GM18507 (cell line): ENCODE measurements at places on chromosomes 3 and 15.

DNA sequence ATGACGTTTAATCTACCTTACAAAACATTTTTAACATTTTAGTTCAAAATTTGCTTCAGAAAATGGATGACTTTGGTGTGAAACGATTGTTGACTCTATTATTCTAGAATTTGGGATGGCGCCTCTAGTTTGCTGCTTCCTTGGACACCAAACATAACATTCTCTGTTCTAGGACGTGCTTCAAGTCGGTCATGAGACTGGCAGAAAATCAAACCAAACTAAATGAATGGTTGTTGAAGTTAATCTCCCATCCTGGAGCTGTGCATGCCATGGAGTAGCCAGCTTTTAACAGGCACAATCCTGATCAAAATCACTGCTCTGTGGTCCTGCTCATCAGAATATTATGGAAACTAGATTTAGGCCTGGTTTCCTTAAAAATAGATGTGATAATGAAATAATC lies 9.6 kb upstream of the LRRFIP2 start:
- DNase-seq = no peak

DNA sequence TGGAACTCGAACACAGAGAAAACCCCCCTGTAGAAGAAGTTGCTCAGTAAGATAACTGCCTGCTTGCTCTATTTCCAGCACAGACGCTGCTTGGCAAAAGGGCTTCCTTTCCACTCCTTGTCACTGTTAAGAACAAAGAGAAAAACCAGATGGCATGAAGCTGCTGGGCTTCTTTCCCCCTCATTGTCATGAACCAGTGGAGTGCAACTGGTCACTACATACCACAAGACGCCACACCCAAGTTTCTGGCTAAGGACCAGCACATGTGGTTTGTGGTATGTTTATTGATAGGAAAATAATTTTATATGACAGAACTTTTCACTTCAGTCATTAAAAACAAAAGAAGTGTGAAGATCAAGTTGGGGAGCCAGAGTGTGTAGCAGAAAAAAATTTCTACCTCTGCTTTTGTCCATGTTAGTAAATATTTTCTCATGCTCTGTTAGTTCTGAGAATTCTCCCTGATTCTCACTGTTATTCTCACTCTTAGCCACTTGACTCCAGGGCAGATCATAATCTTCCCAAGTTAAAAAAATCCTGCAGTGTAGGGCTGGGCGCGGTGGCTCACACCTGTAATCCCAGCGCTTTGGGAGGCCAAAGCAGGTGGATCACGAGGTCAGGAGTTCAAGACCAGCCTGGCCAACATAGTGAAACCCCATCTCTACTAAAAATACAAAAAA lies 37.9 kb downstream of the CLK3 start:
- no peak for DNase-seq

GRCh38 chr15:42365921-42366550 lies 6.7 kb downstream of the CAPN3 start:
- DNase-seq = no peak

DNA sequence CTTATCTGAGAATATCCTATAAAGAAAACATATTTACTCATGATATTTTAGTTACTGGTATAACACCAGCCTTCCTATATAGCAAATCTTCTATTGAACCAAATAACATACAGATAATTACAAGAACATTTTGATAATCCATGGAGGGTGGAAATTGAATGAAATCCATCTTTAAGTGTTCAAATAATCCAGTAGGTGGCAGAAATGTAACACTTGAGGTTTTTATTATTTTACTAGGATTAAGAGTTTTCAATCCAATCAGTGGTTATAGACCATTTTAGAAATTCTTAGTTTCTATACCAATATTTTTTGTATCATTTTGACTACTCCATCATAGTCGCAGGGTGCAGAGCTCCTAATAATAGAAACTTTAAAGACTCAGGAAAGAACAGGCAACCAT lies 101.9 kb upstream of the KCNH8 start:
- DNase-seq = no peak

- DNase-seq = no peak
Measured at GRCh38 chr3:177495566-177495965, 298.3 kb upstream of the TBL1XR1 start.

DNA sequence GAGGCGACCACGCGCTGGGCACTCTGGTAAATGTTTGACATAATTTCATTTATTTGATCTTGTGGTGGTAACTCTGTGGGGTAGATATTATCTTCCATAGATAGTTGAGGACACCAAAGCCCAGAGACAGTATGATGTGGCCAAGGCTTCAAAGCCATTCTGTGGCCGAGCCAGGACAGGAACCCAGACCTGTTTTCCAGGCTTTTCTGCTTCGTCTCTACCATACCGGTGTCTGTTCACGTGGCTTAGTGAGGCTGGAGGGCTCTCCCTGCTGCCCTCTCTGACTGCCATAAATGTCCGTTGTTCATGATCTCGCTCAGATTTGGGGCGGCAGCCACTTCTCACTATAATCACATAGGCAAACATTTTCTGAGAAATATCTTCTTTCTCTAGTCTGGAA lies 134.7 kb downstream of the PEX5L start:
- DNase-seq = no peak

- no peak for DNase-seq
Measured at GRCh38 chr15:55789066-55789660, 46.2 kb upstream of the PRTG start.

DNA sequence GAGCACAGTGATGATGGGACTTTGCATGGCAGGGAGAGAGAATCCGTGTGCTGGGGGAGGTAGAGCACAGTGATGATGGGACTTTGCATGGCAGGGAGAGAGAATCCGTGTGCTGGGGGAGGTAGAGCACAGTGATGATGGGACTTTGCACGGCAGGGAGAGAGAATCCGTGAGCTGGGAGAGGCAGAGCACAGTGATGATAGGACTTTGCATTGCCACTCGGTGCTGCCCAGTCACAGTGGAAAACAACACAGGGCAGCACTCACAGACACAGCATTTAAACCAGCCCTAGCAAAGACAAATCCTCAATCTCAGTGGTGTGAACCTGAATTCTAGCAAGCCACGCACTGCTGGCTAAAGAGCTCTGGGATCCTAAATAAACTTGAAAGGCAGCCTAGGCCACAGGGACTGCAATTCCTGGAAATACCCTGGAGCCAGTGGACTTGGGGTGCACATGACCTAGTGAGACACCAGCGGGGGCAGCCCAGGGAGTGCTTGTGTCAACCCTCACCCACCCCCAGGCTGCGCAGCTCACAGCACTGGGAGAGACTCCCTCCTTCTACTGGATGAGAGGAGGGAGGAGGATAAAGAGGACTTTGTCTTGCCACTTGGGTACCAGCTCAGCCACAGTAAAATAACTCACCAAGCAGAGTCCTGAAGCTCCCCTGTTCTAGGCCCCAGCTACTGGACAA lies 23.4 kb upstream of the TNK2 start:
- DNase-seq = no peak

- peak; percentile 44 for DNase-seq
Measured at GRCh38 chr3:160012108-160012507, 23.5 kb downstream of the IL12A start.

- no peak for DNase-seq
Measured at GRCh38 chr15:88904624-88905327, 8.4 kb downstream of the MFGE8 start.

DNA sequence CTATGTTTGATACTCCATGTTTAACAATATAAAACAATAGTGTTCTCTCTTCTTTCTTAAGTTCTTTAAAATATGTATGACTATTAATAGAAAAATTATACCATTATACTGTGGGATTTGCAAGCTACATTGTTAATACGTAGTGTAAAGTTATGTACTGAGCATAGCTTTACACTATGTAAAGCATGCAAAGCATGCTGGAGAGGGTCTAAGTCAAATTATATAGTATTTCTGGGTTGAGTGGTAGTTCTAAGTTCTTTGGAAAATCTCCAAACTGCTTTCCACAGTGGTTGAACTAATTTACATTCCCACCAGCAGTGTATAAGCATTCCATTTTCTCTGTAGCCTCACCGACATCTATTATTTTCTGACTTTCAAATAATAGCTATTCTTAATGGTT lies 253.0 kb downstream of the RAP2B start:
- DNase-seq = no peak

DNA sequence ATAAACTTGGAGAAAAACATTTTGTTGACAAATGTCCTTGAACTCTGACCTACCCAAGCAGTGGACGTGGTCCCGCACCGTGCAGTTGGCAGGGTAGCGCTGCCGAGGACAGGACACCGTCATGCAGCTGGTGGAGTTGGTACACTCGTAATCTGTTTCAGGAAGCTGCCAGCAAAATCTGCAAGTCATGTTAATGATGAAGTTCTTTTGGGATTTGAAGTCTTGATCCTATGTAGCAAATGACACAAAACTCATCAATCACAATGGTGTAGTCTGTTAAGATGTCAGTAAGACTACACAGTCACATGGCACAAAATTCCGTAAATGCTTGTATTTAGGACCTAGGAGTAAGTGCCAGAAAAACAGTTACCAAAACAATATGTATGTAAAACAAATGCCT lies 5.5 kb downstream of the TM2D3 start:
- no peak for DNase-seq

- DNase-seq = no peak
Measured at GRCh38 chr15:36877294-36877693, 223.1 kb downstream of the MEIS2 start.

DNA sequence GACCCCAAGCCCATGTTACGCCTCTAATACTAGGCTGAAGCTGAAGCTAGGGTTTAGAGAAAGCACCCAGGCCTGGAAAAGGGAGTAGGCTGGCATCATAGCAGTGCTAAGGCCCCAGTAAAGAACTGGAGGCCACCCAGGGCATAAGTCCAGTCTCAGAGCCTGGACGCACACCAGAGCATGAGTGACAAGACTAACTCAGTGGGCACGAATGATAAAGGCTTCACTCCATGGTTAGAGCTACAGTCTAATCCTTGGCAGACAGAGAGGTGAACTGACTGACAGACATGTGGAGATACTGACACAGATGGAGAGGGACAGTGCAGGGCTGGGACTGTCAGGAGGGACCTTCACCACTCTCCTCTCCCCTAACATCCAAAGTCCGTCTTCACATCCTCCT lies 139.8 kb downstream of the KCNMB2 start:
- DNase-seq = no peak

GRCh38 chr3:64327100-64327804 lies 102.0 kb upstream of the PRICKLE2 start:
- DNase-seq = no peak

- DNase-seq = no peak
Measured at GRCh38 chr15:48855501-48856440, 22.2 kb upstream of the EID1 start.

- DNase-seq = no peak
Measured at GRCh38 chr3:194967151-194968117, 281.8 kb downstream of the FAM43A start.

GRCh38 chr15:27730868-27731267 lies 368.2 kb downstream of the OCA2 start:
- no peak for DNase-seq

GRCh38 chr15:52361494-52361893 lies 65.9 kb upstream of the MYO5C start:
- DNase-seq = no peak

DNA sequence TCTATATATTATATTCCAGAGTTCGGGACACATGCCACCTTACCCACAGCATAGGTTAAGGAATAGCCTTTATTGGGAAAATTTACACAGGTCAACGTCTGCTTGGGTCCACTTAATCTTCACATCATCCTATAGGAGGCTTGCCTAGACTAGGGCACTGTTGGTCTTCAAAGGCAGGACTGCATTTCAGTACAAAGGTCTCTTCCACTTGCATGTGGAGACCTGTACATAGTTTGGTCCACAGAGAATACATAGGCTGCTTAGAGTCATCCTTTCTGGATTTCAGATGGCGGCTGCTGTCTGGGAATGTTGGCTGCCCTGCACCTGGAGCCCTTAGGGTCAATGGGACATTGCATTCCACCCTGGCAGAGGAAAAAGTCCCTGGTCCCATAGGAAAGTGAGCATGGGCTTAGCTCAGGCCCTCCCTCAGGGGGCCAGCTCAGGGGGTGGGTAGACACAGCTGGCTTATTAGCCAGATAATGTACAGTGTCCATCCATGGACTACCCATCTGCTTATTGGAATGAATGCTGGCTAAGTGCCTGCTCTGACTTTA lies 75.3 kb upstream of the TGFBR2 start:
- DNase-seq = no peak

DNA sequence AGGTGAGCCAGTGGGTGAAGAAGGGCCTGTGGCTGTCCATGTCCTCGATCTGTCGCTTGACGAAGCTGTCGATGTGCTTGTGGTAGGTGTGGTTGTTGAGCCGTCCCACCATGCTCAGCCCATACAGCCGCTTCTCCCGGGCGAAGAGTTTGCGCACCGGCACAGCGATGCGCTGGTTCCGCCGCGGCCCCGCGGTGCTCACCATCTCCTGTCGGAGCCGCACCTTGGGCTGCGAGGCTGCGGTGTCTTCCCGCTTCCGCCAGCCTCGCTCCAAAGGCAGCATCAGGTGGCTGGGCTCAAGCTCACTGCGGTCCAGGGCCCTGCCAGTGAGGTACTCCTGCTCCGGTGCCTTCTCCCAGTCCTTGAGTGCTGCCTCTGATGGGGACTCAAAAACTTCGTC lies 34.0 kb upstream of the GRIP2 start:
- no peak for DNase-seq

- no peak for DNase-seq
Measured at GRCh38 chr15:78244101-78244500, 9.7 kb upstream of the ACSBG1 start.
